ENCODE measurements at places on chromosomes 5 and 9.

GRCh38 chr9:78236551-78236910, 656 bp downstream of the CEP78 start:
- ATAC-seq = no peak
- no peaks in the 10 kb centered on the region for H3K27me3 ChIP-seq
- peaks cover 25% of the 10 kb centered on the region for H3K36me3 ChIP-seq
- H3K4me3 ChIP-seq = no peak overlapping the region
- peaks cover 23% of the 10 kb centered on the region for H3K4me1 ChIP-seq

GRCh38 chr5:95241-95980, 3.4 kb downstream of the PLEKHG4B start:
- ATAC-seq = no peak
- no peaks in the 10 kb centered on the region for H3K36me3 ChIP-seq
- peaks cover 50% of the 10 kb centered on the region for H3K27me3 ChIP-seq
- no peak overlapping the region for H3K27ac ChIP-seq

DNA sequence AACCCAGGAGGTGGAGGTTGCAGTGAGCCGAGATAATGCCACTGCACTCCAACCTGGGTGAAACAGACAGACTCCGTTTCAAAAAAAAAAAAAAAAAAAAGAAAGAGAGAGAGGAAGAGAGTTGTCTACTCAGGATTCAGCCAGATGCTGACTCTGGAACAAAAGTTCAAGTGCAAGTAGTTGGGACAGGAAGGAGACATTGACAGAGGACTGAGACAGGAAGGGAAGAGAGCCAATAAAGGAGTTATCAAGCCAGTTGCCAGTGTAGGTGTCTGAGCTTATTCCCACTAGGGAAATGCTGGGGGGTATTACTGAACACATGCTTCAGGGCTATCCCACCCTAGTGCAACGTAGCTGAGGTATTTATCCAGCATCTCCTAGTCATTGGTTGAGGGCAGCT, 147.7 kb upstream of the SLC1A3 start:
- H3K27ac ChIP-seq = no peak overlapping the region
- no peaks in the 10 kb centered on the region for H3K36me3 ChIP-seq

DNA sequence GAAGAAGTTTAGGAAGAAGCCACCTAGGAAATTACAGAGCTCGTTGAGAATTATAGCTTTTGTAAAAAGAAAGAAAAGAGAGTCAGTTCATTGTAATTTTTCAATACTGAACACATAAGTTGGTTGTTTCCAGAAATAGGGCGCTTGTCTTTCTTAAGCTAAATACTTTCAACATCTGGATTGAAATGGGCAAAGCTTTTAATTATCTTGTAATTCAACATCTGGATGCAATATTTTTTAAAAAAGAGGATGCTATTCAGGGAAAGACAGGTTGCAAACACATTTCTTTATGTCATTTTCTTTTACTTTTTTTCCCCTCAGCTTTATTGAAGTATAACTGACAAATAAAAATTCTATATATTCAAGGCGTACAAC, 100.7 kb upstream of the TRPC7 start:
- no peak overlapping the region for H3K4me3 ChIP-seq
- H3K36me3 ChIP-seq = no peaks in the 10 kb centered on the region
- H3K27ac ChIP-seq = no peak overlapping the region
- ATAC-seq = no peak

DNA sequence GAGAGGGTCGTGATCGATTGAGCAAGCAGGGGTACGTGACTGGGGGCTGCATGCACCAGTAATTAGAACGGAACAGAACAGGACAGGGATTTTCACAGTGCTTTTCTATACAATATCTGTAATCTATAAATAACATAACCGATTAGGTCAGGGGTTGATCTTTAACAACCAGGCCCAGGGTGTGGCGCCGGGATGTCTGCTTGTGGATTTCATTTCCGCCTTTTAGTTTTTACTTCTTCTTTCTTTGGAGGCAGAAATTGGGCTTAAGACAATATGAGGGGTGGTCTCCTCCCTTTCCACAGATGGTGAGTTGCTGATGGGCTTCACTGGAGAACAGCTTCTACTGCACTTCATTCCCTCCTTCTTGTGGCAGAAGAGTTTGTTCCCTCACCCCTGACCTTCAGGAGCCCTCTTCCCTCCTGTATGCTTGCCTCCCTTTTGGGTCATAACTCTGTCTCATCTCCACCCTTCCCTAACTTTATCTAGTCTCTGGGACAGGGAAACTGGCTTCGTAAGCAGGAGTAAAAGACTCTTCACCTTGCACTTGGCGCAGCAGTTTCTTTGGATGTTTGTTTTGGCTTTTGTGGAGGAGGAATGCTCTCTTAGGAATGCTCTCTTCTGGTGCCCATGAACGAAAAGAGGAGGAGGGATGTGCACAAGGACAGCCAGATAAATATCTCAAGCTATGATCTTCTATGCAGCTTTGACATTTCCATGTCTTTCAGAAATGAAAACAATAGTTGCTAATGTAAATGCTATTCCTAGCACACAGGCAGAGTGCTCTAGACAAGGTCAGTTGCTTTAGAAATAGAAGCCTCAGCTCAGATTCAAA, 139.8 kb upstream of the RPS23 start:
- no peaks in the 10 kb centered on the region for H3K4me1 ChIP-seq
- H3K4me3 ChIP-seq = no peak overlapping the region
- H3K36me3 ChIP-seq = no peaks in the 10 kb centered on the region
- H3K27ac ChIP-seq = no peak overlapping the region
- ATAC-seq = no peak

- H3K27me3 ChIP-seq = peaks cover 3% of the 10 kb centered on the region
- no peak for ATAC-seq
- H3K36me3 ChIP-seq = no peaks in the 10 kb centered on the region
- H3K4me3 ChIP-seq = no peak overlapping the region
These were observed 200.1 kb downstream of the MCTP1 start for GRCh38 chr5:95084757-95085156.

- H3K27me3 ChIP-seq = peaks cover 3% of the 10 kb centered on the region
- H3K4me1 ChIP-seq = no peaks in the 10 kb centered on the region
- no peak for ATAC-seq
- no peak overlapping the region for H3K4me3 ChIP-seq
- no peaks in the 10 kb centered on the region for H3K36me3 ChIP-seq
These were observed 22.8 kb upstream of the IFNE start for GRCh38 chr9:21504894-21505293.

DNA sequence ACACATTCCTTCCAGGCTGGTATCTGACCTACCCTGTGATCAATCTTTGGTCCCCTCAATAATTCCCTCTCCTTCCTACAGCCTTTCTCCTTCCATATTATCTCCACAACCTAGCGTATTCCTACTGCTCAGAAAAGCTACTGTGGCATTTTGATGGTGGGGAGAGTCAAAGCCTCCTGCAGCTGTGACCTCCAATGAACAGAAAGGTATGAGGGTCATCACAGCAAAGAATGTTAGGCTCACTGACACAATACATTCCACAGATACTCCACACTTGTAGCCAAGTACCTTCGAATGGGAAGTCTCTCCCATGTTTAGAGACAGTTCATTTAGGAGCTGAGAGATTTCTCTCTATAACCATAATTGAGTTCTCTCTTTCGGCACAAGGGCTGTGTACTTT, 5.9 kb downstream of the FBN2 start:
- no peak for ATAC-seq
- no peak overlapping the region for H3K4me3 ChIP-seq
- H3K4me1 ChIP-seq = no peaks in the 10 kb centered on the region
- H3K36me3 ChIP-seq = no peaks in the 10 kb centered on the region
- H3K27me3 ChIP-seq = peaks cover 20% of the 10 kb centered on the region
- H3K27ac ChIP-seq = no peak overlapping the region

DNA sequence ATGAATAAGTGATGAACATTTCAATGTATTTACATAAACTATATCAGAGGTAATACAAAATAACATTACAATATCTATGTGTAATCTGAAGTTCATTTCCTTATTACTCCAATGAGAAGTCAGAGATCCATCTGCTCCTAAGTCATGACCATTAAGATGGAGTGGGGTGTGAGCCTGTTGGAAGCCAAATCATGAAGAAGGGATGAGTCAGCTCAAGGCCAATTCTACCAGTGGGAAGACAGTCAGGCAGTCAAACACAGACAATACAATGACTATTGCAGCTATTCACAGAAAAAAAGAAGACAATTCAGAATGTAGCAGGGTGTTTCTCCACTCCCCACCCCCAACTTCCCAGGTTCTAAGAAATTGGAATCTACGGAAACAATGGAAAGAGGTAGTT, 155.0 kb downstream of the NFIB start:
- no peaks in the 10 kb centered on the region for H3K36me3 ChIP-seq
- no peak overlapping the region for H3K27ac ChIP-seq
- H3K4me1 ChIP-seq = no peaks in the 10 kb centered on the region
- H3K27me3 ChIP-seq = peaks cover 7% of the 10 kb centered on the region

DNA sequence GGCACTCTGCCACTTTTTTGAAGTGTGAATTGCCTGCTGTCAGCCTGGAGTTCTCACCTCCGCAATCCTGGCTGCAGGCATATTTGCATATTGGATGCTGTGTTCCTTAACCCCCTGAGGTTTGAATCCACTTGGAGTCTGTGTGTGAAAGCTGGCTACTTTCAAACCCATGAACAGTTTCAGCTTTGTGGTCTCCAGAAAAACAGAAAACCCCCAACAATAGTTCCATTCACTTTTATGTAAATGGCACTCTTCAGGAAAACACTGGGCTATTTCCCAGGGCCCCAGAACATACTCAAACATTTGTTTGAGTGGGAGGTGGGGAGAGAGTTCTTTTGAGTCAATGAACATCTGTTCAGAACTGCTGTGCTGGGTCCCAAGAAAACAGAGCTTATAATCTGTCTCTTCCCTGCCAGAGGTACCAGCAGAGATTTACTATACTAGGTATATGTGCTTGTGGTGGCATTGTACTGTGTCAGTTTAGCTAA, 5.0 kb downstream of the NUDT2 start:
- peaks cover 36% of the 10 kb centered on the region for H3K36me3 ChIP-seq
- peak overlapping the region; percentile 30 for H3K27ac ChIP-seq
- H3K27me3 ChIP-seq = no peaks in the 10 kb centered on the region
- ATAC-seq = no peak
- H3K4me3 ChIP-seq = no peak overlapping the region

DNA sequence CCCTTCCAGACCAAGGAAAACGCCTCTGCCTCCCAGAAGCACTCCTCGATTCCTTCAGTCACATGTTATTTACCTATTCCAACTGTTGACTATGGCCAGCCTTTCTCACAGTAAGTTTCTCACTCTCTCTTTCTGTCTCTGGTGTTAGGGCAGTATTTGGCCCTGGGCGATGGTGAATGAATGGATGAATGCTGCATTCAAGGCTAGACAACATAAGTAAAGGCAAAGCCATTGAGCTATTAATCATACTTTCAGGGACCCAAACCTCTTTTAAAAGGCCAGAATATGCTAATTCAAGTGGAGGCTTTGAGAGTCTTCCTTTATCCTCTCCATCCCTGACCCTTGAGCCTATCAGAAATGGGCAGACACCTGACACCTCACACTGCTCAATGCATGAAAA, 78.5 kb downstream of the SEC61B start:
- H3K27ac ChIP-seq = no peak overlapping the region
- ATAC-seq = no peak
- no peak overlapping the region for H3K4me3 ChIP-seq
- H3K27me3 ChIP-seq = peaks cover 6% of the 10 kb centered on the region
- H3K4me1 ChIP-seq = no peaks in the 10 kb centered on the region

- no peaks in the 10 kb centered on the region for H3K36me3 ChIP-seq
- H3K27me3 ChIP-seq = peaks cover 5% of the 10 kb centered on the region
- no peak for ATAC-seq
- H3K4me1 ChIP-seq = peaks cover 10% of the 10 kb centered on the region
- H3K27ac ChIP-seq = no peak overlapping the region
These were observed 2.4 kb upstream of the ASB6 start for GRCh38 chr9:129644365-129644764.

GRCh38 chr5:92051741-92052140, 668.6 kb upstream of the ARRDC3 start:
- H3K27ac ChIP-seq = no peak overlapping the region
- no peaks in the 10 kb centered on the region for H3K36me3 ChIP-seq
- no peak overlapping the region for H3K4me3 ChIP-seq
- ATAC-seq = no peak
- H3K4me1 ChIP-seq = no peaks in the 10 kb centered on the region

DNA sequence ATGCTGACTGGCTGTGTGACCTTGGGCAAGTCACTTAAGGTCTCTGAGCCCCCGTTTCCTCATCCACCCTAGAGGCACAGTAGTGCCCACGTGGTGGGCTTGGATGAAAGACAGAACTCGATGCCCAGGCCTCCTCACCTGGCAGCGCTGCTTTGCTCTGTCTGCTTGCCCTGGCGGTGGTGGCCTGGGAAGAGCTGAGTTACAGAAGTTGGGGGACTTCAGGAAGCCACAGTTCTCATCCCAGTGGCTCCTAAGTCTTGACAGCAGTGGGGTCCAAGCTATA, 171.5 kb upstream of the IER5L start:
- ATAC-seq = no peak
- no peaks in the 10 kb centered on the region for H3K36me3 ChIP-seq
- H3K27ac ChIP-seq = no peak overlapping the region
- H3K4me1 ChIP-seq = no peaks in the 10 kb centered on the region
- no peak overlapping the region for H3K4me3 ChIP-seq

- H3K4me1 ChIP-seq = no peaks in the 10 kb centered on the region
- no peaks in the 10 kb centered on the region for H3K36me3 ChIP-seq
These were observed 486.7 kb downstream of the EFNA5 start for GRCh38 chr5:107184066-107184465.

GRCh38 chr9:4886698-4887097, 94.0 kb downstream of the RCL1 start:
- H3K4me3 ChIP-seq = no peak overlapping the region
- no peaks in the 10 kb centered on the region for H3K27me3 ChIP-seq
- no peaks in the 10 kb centered on the region for H3K4me1 ChIP-seq
- no peak overlapping the region for H3K27ac ChIP-seq
- H3K36me3 ChIP-seq = no peaks in the 10 kb centered on the region

All from activated T-helper 17 cell treated with anti-CD3 and anti-CD28 coated beads, Interleukin-2, amount 50 U/mL, for 72 hours (primary cell).